ENCODE measurements at places on chromosomes 3 and 15. TPM values are rescaled to one million over a fixed set of nuclear protein-coding genes. Genes with fewer than 3 reads are reported as not detected.

DNA sequence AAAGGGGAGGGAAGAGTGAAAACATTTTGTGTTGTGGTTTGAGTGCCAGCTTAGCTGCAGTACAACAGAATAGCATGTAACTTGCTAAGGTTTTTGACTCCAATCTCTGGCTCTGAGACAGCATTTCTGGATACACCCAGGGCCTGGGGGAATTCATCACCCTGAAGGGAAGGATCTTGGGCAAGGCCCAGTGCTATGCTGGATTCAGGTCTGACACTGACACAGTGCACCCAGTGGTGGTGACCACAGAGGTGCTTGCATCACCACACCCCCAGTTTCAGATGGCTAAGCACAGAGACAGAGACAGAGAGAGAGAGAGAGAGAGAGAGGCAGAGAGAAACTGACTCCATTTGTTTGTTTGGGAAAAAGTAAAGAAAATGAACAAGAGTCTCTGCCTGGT is 74.1 kb upstream of the KBTBD8 start:
- peak; percentile 66 for ATAC-seq

DNA sequence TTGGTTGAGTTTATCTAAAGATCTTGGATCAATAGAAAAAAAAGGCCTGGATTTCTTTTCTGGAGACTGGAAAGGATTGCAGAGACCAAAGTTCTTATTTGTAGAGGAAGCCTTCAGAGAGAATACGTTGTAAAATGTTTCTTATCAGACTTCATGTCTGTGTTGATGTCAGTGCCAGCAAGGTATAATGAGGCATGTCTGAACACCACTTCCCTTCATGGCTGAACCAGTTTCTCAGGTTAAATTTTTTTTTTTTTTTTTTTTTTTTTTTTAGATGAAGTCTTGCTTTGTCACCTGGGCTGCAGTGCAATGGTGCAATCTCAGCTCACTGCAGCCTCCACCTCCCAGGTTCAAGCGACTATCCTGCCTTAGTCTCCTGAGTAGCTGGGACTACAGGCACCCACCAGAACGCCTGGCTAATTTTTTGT is 17.8 kb upstream of the ZNF774 start:
- no peak for ATAC-seq

Gene DAPK2
- total RNA-seq, result 0.50 TPM

Gene TNK2
- total RNA-seq, result 4.4 TPM

All from motor neuron (in vitro differentiated cells).